ENCODE measurements at places on chromosomes 12 and 14. TPM values are rescaled to one million over a fixed set of nuclear protein-coding genes. Genes with fewer than 3 reads are reported as not detected.

The CPM gene
- 2.9 TPM for total RNA-seq

The SRRM4 gene
- not detected for total RNA-seq

The KRT72 gene
- total RNA-seq = not detected

The CNPY2 gene
- 65.3 TPM for total RNA-seq

The TAS2R20 gene
- 1.6 TPM for total RNA-seq

The SOCS2 gene
- total RNA-seq = 57.4 TPM

The BIN2 gene
- not detected for total RNA-seq

The OR4K5 gene
- total RNA-seq = not detected

The PAPLN gene
- 7.8 TPM for total RNA-seq

The SLC6A13 gene
- total RNA-seq = not detected

The KRT71 gene
- not detected for total RNA-seq

The KLRD1 gene
- total RNA-seq = 0.69 TPM

The SLC25A21 gene
- 1.3 TPM for total RNA-seq

The SMIM41 gene
- 0.13 TPM for total RNA-seq

The PXN gene
- 78.6 TPM for total RNA-seq

The POTEG gene
- total RNA-seq = not detected

The CLEC14A gene
- 339 TPM for total RNA-seq

The TAS2R46 gene
- total RNA-seq = 1.5 TPM

The HOXC12 gene
- not detected for total RNA-seq

The LETMD1 gene
- total RNA-seq = 24.6 TPM
